ENCODE measurements at places on chromosomes 1 and 21.

GRCh38 chr1:162003061-162003829 is 20.4 kb downstream of the OLFML2B start:
- DNase-seq = no peak

- no peak for DNase-seq
These were observed 76.1 kb upstream of the GADD45A start for GRCh38 chr1:67608661-67609576.

DNA sequence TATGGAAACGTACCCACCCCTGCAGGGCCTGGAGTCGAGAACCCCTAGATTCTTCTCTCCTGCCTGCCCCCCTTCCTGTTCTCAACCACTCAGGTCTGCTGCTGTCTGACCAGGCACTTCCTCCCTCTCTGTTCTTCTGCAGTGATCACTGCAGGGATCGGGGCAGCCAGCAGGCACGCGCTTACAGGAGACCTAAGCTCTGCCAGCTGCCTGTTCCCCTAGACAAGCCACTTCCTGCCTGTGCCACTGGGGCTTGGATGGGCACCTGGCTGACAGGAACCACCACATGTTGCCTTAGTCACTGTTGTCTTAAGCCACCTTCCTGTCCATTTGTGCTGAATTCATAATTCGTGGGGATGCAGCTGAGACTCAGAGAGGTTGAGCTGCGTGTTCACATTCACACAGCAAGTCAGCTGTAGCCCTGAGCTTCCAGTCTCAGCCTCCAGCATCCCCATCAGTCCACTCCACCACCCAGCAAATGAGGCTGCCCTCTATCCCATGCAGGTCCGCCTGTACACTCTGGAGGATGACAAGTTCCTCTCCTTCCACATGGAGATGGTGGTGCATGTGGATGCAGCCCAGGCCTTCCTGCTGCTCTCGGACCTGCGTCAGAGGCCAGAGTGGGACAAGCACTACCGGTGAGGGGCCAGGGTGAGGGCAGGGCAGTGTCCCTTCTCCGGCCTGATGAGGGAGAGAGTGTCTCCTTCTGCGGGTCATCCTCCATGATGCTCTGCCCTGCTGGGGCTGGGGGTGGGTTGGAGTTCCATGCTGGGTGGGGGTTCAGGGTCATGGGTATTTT is 18.6 kb downstream of the FAM151A start:
- DNase-seq = peak; percentile 5

DNA sequence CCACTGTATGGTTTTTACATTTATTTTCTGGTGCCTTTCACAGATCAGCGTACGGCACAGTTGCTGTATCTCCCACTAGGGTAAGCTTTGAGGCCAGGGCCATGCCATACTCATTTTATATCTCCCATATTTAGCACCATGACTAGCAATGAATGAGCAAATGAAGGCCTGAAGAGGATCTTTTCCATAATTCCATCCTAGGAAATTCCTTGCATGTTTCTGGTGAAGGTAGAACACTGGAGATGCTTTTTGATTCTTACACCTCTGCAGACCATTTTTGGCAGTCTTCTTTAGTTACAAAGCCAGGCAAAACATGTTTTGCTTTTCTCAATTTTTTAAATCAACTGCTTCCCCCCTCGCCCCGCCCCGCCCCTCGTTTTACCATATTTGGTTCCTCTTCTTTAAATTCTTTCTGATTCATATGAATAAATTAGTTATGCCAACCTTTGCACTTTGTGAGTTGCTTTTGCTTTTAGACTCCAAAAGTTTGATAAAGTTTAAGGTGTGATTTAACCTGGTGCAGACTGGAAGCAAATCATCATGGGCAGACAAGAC is 78.9 kb upstream of the AK4 start:
- DNase-seq = no peak

- DNase-seq = no peak
These were observed 9.6 kb downstream of the BCAR3 start for GRCh38 chr1:93672069-93672468.

DNA sequence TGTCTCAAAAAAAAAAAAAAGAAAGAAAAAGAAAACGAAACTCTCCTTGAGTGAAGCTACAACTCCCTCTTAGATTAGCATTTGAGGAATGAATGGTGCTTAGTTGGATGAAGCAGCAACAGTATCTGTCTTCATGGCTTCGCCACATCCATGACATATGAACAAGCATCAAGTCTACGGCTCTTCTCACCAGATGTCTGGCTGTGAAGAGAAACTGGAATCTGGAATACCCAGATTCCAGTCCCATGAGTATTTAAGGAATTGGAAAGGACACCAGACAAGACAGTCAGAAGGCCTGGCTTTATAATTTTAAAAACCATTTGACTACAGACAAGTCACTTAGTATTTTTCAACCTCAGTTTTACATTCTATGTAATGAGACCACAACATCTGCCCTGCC is 38.0 kb upstream of the TADA1 start:
- DNase-seq = no peak

DNA sequence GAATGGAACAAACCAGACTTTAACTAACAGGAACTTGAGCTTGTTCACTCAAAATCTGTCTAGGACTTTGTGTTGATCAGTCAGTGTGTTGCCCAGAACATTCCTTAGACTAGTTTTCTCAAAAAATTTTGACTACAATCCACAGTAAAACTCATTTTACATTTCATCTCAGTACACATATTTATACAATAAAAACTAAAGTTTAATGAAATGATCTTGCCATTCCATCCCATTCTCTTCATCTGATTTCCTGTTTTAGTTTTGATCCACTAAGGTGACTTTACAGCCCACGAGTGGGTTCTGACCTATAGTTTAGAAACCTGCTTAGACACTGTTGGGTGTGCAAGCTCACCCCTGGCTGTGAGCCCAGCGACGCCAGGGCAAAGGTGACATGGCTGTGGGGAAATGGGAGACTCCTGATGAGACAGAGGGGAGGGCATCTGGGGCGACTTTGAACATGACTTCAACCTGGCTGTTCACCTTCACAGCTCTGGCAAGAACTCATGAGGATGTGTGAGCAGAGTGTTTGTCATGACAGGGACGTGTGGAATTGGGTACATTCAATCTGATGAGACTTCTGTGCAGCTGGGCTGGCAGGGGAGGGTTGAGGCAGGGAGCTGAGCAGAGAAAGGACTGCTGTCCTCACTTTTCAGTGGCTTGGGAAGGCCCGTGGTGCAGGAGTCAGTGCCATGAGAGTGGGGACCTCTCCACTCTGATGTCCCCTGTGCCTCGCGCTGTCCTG is 40.6 kb downstream of the LHX4 start:
- DNase-seq = no peak

DNA sequence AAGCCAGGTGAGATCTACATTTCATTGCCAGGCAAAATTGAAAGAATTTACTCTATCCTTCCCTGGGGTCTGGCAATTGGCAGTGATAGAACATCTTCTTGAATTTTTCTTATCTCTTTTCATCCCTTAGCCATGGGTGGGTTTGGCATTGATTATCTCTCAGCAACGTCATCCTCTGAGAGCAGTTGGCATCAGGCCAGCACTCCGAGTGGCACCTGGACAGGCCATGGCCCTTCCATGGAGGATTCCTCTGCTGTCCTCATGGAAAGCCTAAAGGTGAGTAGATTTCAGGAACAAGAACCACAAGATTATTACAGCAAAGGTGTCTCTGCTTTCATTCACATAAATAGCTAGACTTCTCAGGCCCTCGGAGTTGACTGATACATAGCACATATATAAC is 39.3 kb downstream of the NCF2 start:
- no peak for DNase-seq

GRCh38 chr1:207805841-207806421 is 54.1 kb downstream of the CD46 start:
- DNase-seq = no peak

DNA sequence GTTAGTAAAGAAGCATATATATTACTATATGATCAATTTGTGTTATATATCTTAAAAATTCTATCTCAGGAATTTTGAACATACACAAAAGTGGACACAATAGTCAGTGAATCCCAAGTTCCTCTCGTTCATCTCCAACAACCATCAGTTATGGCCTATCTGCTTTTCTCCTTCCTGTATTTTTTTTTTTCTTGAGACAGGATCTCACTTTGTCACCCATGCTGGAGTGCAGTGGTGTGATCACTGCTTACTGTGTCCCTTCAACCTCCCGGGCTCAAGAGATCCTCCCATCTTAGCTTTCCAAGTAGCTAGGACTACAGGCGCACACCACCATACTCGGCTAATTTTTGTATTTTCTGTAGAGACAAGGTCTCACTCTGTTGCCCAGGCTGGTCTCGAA is 9.4 kb downstream of the SPEN start:
- DNase-seq = no peak
